H1 (cell line): ENCODE measurements at places on chromosomes 1 and 21. TPM values are rescaled to one million over a fixed set of nuclear protein-coding genes. Genes with fewer than 3 reads are reported as not detected.

Gene SLC2A5
- total RNA-seq = not detected in 2 replicates

- no peaks in the 10 kb centered on the region for H3K4me1 ChIP-seq
- H3K27ac ChIP-seq = no peak overlapping the region
- no peak for DNase-seq
- H3K4me3 ChIP-seq = no peak overlapping the region
- no peaks in the 10 kb centered on the region for H3K36me3 ChIP-seq
Observed at GRCh38 chr1:248631354-248632008, 3.4 kb downstream of the OR2T11 start.

- no peaks in the 10 kb centered on the region for H3K27me3 ChIP-seq
- no peaks in the 10 kb centered on the region for H3K4me1 ChIP-seq
- H3K36me3 ChIP-seq = no peaks in the 10 kb centered on the region
- no peak overlapping the region for H3K27ac ChIP-seq
Observed at GRCh38 chr1:68401506-68401905, 48.2 kb downstream of the RPE65 start.

DNA sequence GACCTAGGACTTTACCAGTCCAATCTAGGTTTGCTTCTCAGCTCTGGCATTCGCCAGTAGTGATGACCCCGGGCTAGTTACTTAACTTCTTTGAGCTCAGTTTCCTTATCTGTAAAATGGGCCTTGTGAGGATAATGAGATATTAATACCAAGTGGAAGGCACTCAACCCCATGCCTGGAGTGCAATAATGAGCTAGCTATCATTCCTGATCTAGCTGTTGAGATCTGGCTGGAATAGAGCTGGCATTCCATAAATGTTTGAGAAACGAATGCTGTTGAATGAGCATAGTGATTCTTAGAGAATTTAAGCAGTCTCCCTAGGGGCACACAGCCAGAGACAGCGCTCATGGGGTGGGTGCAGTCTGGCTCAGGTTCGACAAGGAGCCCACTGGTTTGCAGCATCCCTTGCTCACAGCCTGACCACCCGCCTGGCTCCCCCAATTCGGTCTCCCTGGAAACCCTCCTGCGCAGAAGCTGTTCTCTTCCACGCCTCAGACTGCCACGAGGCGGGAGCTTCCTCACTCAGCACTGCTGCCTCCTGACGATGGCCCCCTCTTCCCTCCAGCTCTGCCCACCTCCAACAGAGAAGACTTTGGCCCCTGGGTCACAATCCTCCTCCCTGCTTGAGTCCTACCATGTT, 32.5 kb downstream of the DHCR24 start:
- no peak overlapping the region for H3K4me3 ChIP-seq
- no peaks in the 10 kb centered on the region for H3K4me1 ChIP-seq
- no peak for DNase-seq
- no peaks in the 10 kb centered on the region for H3K27me3 ChIP-seq

DNA sequence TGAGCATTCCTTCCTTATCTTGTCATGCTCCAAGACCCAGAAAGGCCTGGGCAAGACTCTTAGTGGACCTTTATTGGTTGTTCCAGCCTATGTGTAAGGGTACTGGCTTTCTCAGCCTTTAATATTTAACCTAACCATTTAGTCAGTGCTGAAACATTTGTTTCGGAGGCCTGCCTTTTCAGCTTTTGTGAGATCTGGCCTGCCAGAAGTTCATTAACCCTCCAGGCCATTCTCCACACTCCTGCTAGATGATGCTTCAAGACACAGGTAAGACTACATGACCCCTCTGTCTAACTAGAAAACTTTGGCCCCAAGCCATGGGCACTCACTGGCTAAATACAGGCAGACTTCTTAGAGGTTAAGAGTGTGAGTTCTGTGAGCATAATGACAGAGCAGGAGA, 138.4 kb upstream of the ZP4 start:
- H3K27ac ChIP-seq = no peak overlapping the region
- H3K27me3 ChIP-seq = no peaks in the 10 kb centered on the region
- no peak overlapping the region for H3K4me3 ChIP-seq
- H3K36me3 ChIP-seq = no peaks in the 10 kb centered on the region

DNA sequence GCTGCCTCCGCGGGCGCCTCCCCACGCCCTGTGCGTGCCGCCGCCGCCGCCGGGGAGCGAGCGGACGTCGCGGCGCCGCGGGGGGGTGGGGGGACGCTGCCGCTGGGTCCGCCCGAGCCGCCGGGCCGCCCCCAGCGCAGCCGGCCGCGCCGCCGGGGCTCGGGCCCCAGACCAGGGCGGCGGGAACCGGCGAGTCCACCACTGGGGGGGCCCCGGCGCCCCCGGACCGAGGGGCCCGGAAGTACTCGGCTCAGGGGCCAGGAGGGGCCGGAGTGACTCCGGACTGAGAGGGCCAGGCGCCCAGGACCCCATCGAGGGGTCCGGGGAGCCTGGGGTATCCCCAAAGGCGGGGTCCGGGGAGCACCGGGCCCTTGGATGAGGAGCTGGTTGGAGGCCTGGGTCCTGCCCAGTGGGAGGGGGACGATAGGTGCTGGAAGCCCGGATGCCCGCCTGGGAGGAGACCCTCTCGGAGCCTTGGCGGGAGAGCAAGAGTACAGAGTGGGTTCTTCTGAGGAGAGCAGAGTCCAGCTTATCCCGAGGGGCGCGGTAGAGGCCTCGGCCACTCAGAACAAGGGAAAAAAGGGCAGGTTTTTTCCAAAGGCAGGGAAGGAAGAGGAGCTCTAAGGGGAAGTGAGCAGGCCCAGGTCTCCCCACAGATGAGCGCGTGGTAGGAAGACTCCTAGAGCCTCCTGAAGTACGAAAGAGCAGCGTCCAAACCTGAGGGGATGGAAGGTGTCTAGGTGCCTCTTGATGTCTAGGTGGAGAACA, 556 bp downstream of the GMEB1 start:
- peak overlapping the region; percentile 87 for H3K27ac ChIP-seq
- H3K36me3 ChIP-seq = no peaks in the 10 kb centered on the region
- peaks cover 7% of the 10 kb centered on the region for H3K4me1 ChIP-seq
- H3K27me3 ChIP-seq = no peaks in the 10 kb centered on the region
- peak; percentile 78 for DNase-seq
- peak overlapping the region; percentile 78 for H3K4me3 ChIP-seq

GRCh38 chr1:57124768-57125446, 159.1 kb upstream of the C8B start:
- no peaks in the 10 kb centered on the region for H3K36me3 ChIP-seq
- no peak overlapping the region for H3K4me3 ChIP-seq
- H3K4me1 ChIP-seq = no peaks in the 10 kb centered on the region
- no peaks in the 10 kb centered on the region for H3K27me3 ChIP-seq

Gene RIMS3
- total RNA-seq = 20.6 and 21.0 TPM in 2 replicates

Gene SLC9C2
- not detected in 2 replicates for total RNA-seq

Gene POTED
- total RNA-seq = not detected in 2 replicates

- no peaks in the 10 kb centered on the region for H3K27me3 ChIP-seq
- H3K27ac ChIP-seq = no peak overlapping the region
- no peak overlapping the region for H3K4me3 ChIP-seq
- no peaks in the 10 kb centered on the region for H3K4me1 ChIP-seq
- DNase-seq = no peak
Observed at GRCh38 chr1:4699376-4700301, 45.2 kb downstream of the AJAP1 start.

Gene ZYG11A
- 2.1 and 2.6 TPM in 2 replicates for total RNA-seq

Gene CRTC2
- 28.6 and 33.7 TPM in 2 replicates for total RNA-seq

GRCh38 chr1:33367485-33368405, 46.8 kb upstream of the A3GALT2 start:
- H3K27me3 ChIP-seq = no peaks in the 10 kb centered on the region; the same call in 1 of the 2 replicates
- H3K36me3 ChIP-seq = no peaks in the 10 kb centered on the region
- peaks cover 17% of the 10 kb centered on the region for H3K4me1 ChIP-seq

DNA sequence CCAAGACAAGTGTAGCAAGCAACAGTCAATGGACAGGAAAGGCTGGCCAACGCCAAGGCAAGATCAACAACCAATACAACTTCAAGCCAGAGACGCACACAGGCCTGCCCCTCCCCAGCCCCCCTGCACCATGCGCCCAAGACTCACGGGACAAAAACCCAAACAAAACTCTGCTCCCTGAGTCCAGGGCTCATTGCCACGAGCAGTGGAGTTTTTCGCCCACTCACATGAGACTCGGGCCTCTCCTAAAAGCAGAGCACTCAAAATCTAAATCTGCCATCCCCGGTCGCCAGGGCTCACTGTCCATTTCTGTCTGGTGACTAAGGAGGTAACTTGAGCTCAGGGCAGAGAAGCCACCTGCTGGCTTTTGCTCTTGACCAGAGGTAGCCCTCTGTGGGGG, 174.8 kb downstream of the CLIC6 start:
- H3K27me3 ChIP-seq = no peaks in the 10 kb centered on the region; the same call in 1 of the 2 replicates
- H3K4me3 ChIP-seq = no peak overlapping the region
- no peaks in the 10 kb centered on the region for H3K36me3 ChIP-seq
- peaks cover 26% of the 10 kb centered on the region for H3K4me1 ChIP-seq
- no peak for DNase-seq

- peaks cover 75% of the 10 kb centered on the region for H3K27me3 ChIP-seq
- DNase-seq = no peak
- no peak overlapping the region for H3K27ac ChIP-seq
- no peaks in the 10 kb centered on the region for H3K36me3 ChIP-seq
Observed at GRCh38 chr1:213983493-213984386, 4.0 kb upstream of the PROX1 start.

Gene UFC1
- total RNA-seq = 67.8 and 71.0 TPM in 2 replicates

DNA sequence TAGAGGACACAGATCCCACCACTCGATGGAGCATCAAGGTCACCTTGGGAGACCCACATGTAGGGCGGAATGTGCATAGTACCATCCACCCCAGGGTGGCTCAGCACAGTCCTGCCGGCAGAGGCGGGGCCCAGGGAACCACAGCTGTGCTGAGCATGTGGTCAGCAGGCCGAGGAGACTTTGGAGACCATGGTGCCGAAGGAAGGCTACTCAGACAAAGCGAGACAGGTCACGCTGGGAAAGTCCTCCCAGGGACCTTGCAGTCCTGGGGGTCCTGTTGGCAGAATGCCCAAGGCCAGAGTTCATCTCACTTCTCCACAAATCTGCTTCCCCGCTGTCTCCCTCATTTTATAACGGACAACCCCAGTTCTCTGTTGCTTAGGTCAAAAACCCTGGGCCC, 22.5 kb downstream of the WNT3A start:
- DNase-seq = no peak
- H3K27me3 ChIP-seq = peaks cover 4% of the 10 kb centered on the region; the same call in 1 of the 2 replicates
- no peak overlapping the region for H3K4me3 ChIP-seq
- no peaks in the 10 kb centered on the region for H3K4me1 ChIP-seq
- H3K36me3 ChIP-seq = no peaks in the 10 kb centered on the region

Gene SYPL2
- 1.5 and 1.7 TPM in 2 replicates for total RNA-seq

DNA sequence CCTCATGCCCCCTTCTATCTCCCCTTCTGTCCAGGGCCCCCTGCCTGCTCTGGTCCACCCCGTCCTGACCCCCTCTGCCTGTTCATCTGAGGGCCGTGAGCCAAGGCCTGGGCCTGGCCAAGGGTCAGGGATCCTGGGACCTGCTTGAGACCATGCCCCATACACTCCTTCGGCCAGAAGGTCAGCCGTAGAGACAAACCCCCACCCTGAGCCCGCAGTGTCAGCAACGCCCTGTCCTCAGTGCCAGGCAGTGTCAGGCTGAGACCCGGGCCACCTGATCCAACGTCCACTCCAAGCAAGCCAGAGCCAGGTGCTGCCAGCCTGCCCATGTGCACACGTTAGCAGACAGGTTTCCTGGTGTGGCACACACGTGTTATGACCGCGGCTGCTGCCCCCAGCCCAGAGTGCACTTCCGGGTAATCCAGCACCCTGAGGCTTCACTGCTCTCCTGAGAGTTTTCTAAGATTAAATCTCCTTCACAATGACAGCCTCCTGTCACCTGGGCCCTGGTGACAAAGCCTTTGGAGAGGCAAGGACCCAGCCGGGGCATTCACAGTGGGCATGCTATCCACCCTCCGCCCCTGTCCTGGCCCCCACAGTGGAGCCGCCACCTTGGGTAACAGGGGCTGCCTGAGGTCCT, 10.1 kb upstream of the SAMD11 start:
- H3K27ac ChIP-seq = no peak overlapping the region
- H3K36me3 ChIP-seq = no peaks in the 10 kb centered on the region
- H3K27me3 ChIP-seq = peaks cover 31% of the 10 kb centered on the region

Gene LPAR3
- total RNA-seq = 25.4 and 26.8 TPM in 2 replicates

Gene ASPM
- 48.8 and 50.3 TPM in 2 replicates for total RNA-seq

DNA sequence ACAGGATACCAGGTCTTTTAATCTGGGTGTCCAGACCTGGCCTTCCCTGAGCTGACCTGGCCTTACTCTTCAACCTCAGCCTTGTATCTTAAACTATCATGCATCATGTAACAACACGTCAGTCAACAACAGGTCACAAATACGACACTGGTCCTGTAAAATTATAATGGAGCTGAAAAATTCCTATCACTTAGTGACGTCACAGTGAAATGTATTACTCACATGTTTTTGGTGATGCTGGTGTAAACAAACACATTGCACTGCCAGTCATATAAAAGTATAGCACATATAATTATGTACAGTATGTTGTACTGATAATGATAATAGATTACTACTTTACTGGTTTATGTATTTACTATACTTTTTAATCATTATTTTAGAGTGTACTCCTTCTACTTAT, 31.5 kb downstream of the ESRRG start:
- no peaks in the 10 kb centered on the region for H3K27me3 ChIP-seq
- no peak overlapping the region for H3K27ac ChIP-seq
- DNase-seq = no peak
- peaks cover 7% of the 10 kb centered on the region; the same call in 1 of the 2 replicates for H3K4me1 ChIP-seq

Gene ZNF648
- total RNA-seq = 0.20 and 0.23 TPM in 2 replicates

- peaks cover 4% of the 10 kb centered on the region; the same call in 1 of the 2 replicates for H3K4me1 ChIP-seq
- no peaks in the 10 kb centered on the region for H3K36me3 ChIP-seq
- peaks cover 3% of the 10 kb centered on the region for H3K27me3 ChIP-seq
- peak within 1 kb of the TSS; percentile 69 for H3K4me3 ChIP-seq
- DNase-seq = peak; percentile 96
Observed at GRCh38 chr1:11478571-11479374, at the start of gene DISP3. DISP3 (plus strand) TSS chr1:11479155; CDS start chr1:11500993, 21,838 bp downstream.

DNA sequence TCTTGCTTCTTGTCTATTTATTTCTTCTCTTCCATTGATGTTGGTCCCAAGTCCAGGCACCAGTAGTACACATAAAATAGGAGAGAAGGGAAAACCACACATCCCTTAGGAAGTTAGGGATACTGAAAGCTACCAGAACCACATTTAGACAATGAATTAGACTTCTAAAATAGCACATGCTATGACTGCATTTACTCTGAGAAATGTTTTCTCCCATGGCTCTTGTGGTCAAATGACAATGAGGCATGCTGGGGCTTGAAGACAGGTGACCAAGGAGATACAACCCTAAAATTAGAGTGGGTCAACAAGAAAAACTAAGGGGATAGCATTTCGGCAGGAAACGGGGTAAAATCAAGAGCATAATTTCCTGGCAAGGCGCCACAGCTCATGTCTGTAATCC, 17.1 kb downstream of the MTOR start:
- no peak overlapping the region for H3K27ac ChIP-seq
- H3K4me3 ChIP-seq = no peak overlapping the region
- peaks cover 49% of the 10 kb centered on the region for H3K36me3 ChIP-seq
- no peak for DNase-seq
- no peaks in the 10 kb centered on the region for H3K27me3 ChIP-seq

DNA sequence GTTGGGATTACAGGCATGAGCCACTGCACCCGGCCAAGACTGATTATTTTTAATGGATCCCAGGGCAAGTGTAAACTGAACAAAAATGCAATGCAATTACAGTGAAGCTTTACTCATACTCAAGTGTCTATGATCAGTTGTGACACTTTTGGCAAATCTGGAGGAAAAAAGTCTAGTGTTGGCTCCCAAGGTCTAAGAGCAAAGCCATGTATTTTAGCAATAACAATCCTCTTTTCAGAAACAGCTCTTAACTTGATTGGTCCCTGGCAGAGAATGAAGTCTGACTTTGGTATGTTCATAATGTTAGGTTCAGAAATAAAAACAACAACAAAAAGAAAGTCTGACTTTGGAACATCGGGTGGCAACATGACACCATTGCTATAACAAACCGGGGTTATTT, 40.2 kb upstream of the C1orf53 start:
- no peak for DNase-seq

Gene NFYC
- total RNA-seq = 51.1 and 54.1 TPM in 2 replicates
